ENCODE measurements at places on chromosomes 2 and 18.

DNA sequence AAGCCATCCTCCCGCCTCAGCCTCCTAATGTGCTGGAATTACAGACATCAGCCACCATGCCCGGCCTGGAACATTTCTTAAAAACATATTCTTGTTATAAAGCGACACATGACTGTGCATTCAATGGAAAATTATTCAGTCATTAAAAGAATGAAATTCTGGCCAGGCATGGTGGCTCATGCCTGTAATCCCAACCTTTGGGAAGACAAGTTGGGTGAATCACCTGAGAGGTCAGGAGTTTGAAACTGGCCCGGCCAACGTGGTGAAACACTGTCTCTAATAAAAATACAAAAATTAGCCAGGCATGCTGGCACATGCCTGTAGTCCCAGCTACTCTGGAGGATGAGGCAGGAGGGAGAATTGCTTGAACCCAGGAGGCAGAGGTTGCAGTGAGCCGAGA, 21.6 kb upstream of the RPRD1A start:
- H3K27ac ChIP-seq, result no peak overlapping the region
- peaks cover 3% of the 10 kb centered on the region for H3K27me3 ChIP-seq
- no peaks in the 10 kb centered on the region for H3K4me1 ChIP-seq
- no peaks in the 10 kb centered on the region for H3K36me3 ChIP-seq

GRCh38 chr2:176484838-176485237, 215.6 kb downstream of the MTX2 start:
- H3K36me3 ChIP-seq, result no peaks in the 10 kb centered on the region
- H3K27ac ChIP-seq, result no peak overlapping the region
- DNase-seq, result no peak
- no peak overlapping the region for H3K4me3 ChIP-seq
- no peaks in the 10 kb centered on the region for H3K27me3 ChIP-seq

- no peaks in the 10 kb centered on the region for H3K4me1 ChIP-seq
- H3K27ac ChIP-seq, result no peak overlapping the region
- H3K4me3 ChIP-seq, result no peak overlapping the region
- H3K36me3 ChIP-seq, result no peaks in the 10 kb centered on the region
- H3K27me3 ChIP-seq, result no peaks in the 10 kb centered on the region
Observed at GRCh38 chr2:119862127-119862889, 102.6 kb downstream of the PTPN4 start.

DNA sequence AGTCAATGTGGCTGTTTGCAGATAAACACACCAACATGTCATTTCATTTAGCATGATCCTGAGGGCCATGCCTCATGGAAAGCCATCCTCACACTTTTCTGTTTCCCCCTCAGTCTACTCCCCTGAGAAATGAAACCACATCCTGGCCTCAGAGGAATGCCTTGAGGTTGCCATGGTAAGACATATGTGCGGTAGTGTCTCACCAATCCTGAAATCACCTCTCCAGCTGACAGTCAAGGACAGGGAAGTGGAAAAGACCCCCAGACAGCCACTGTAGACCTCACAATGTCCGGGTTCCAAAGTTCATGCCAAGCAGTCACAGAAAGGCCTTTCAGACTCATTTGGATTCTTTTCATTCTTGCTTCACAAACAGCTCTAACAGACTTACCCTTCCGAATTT, 175.2 kb upstream of the PKDCC start:
- DNase-seq, result no peak
- H3K4me3 ChIP-seq, result no peak overlapping the region
- H3K36me3 ChIP-seq, result no peaks in the 10 kb centered on the region
- no peak overlapping the region for H3K27ac ChIP-seq
- peaks cover 15% of the 10 kb centered on the region for H3K4me1 ChIP-seq
- H3K27me3 ChIP-seq, result no peaks in the 10 kb centered on the region

DNA sequence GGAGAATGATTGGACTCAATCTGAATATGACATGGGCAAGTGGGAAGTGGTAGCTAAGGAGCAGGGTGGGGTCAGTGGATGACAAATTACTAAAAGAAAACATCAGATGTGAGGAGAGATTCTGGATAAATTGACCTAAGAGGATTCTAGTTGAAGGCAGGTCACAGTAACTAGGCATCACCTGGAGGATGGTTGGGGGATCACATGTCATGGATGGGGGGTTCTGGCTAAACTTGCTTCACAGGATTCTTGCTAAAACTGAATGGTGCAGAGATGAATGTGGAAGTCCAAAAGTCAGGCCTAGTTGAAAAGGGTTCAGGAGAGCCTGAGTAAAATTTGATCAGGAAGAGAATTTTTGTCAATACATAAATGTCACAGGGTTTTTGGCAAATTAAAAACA, 18.3 kb downstream of the CLHC1 start:
- no peak overlapping the region for H3K27ac ChIP-seq
- DNase-seq, result no peak
- H3K27me3 ChIP-seq, result no peaks in the 10 kb centered on the region
- peaks cover 10% of the 10 kb centered on the region for H3K36me3 ChIP-seq
- H3K4me3 ChIP-seq, result no peak overlapping the region

DNA sequence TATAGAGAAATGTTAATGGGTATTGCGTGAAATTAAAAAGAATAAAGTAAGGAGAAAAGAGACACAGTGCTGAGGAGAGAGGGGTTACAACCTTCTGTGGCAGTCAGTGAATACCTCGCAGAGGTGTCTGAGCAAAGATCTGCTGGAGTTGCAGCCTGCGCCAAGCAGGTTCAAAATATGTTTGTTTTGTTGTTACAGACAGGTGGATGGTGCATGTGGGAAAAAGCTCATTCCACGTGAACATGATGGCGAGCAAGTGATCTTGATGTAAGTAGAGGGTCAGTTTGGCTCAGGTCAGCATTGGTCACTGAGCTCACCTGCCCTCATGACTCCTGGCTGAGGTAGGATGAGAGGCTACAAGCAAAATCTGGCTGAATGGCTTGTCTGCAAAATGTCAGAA, 66.2 kb downstream of the SOX11 start:
- DNase-seq, result no peak
- no peaks in the 10 kb centered on the region for H3K27me3 ChIP-seq
- no peaks in the 10 kb centered on the region for H3K4me1 ChIP-seq
- no peaks in the 10 kb centered on the region for H3K36me3 ChIP-seq
- no peak overlapping the region for H3K27ac ChIP-seq
- no peak overlapping the region for H3K4me3 ChIP-seq

- H3K36me3 ChIP-seq, result peaks cover 6% of the 10 kb centered on the region
- no peak overlapping the region for H3K4me3 ChIP-seq
- H3K27me3 ChIP-seq, result no peaks in the 10 kb centered on the region
- no peak overlapping the region for H3K27ac ChIP-seq
- no peak for DNase-seq
- peaks cover 4% of the 10 kb centered on the region for H3K4me1 ChIP-seq
Observed at GRCh38 chr2:208269091-208269490, 3.0 kb downstream of the PIKFYVE start.

DNA sequence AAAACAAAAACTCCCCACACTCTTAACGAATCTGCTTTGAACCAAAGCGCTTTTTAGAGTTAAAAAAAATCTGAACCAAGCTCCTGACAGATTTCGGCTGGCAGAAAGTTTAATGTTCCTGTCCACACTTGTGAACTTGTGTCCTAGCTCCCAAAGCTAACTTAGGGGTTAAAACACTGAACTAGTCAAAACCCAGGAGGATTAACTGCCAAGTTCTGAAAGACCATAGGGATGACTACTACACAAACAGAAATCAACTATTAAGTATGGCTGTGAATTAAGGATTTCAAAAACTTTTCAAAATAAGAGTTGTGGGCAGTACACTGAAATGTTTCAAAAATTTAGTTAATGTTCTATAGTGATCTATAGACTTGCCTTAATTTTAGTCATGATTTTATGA, 26.2 kb upstream of the CDKL4 start:
- H3K27me3 ChIP-seq, result no peaks in the 10 kb centered on the region
- H3K4me3 ChIP-seq, result no peak overlapping the region
- peaks cover 96% of the 10 kb centered on the region for H3K36me3 ChIP-seq
- no peak for DNase-seq
- no peaks in the 10 kb centered on the region for H3K4me1 ChIP-seq
- H3K27ac ChIP-seq, result no peak overlapping the region

GRCh38 chr2:241161646-241162281, 11.5 kb downstream of the PPP1R7 start:
- H3K27ac ChIP-seq, result no peak overlapping the region
- H3K36me3 ChIP-seq, result peaks cover 42% of the 10 kb centered on the region
- H3K4me3 ChIP-seq, result no peak overlapping the region
- no peaks in the 10 kb centered on the region for H3K4me1 ChIP-seq

GRCh38 chr2:133641497-133641896, 73.2 kb upstream of the NCKAP5 start:
- no peaks in the 10 kb centered on the region for H3K27me3 ChIP-seq
- no peaks in the 10 kb centered on the region for H3K4me1 ChIP-seq
- no peaks in the 10 kb centered on the region for H3K36me3 ChIP-seq
- no peak overlapping the region for H3K27ac ChIP-seq
- DNase-seq, result no peak

DNA sequence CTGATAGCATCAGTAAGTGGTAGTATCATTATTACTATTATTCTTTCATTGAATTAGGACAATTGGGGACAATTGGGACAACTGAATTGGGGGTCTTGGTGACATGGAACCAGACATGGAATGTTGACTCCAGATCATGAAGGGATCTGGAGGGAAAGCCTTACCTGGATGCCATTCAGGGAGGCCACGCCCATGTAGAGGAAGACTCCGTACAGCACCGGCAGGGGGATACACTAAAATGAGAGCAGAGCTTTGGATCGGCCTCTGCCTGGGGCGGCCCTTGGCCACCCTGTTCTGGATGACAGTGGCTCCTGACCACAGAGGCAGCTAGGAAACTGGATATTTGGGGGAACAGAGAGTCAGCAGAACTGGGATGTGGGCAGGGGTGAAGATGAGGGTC, 29.2 kb downstream of the MTHFD2 start:
- no peak for DNase-seq
- H3K4me1 ChIP-seq, result no peaks in the 10 kb centered on the region
- H3K27me3 ChIP-seq, result no peaks in the 10 kb centered on the region
- no peaks in the 10 kb centered on the region for H3K36me3 ChIP-seq
- no peak overlapping the region for H3K4me3 ChIP-seq
- no peak overlapping the region for H3K27ac ChIP-seq

- peaks cover 2% of the 10 kb centered on the region for H3K4me1 ChIP-seq
- no peak overlapping the region for H3K27ac ChIP-seq
- no peak overlapping the region for H3K4me3 ChIP-seq
- no peaks in the 10 kb centered on the region for H3K36me3 ChIP-seq
Observed at GRCh38 chr2:23388294-23388693, 3.3 kb downstream of the KLHL29 start.

GRCh38 chr2:57479981-57480380, 566.6 kb upstream of the VRK2 start:
- no peak overlapping the region for H3K27ac ChIP-seq
- no peak overlapping the region for H3K4me3 ChIP-seq
- DNase-seq, result no peak
- no peaks in the 10 kb centered on the region for H3K27me3 ChIP-seq
- H3K36me3 ChIP-seq, result no peaks in the 10 kb centered on the region

All from neuronal stem cell (in vitro differentiated cells).